ENCODE measurements at places on chromosomes 1 and 21. TPM values are rescaled to one million over a fixed set of nuclear protein-coding genes. Genes with fewer than 3 reads are reported as not detected.

- no peak for DNase-seq
These were observed 126.0 kb downstream of the AK5 start for GRCh38 chr1:77407738-77408375.

DNA sequence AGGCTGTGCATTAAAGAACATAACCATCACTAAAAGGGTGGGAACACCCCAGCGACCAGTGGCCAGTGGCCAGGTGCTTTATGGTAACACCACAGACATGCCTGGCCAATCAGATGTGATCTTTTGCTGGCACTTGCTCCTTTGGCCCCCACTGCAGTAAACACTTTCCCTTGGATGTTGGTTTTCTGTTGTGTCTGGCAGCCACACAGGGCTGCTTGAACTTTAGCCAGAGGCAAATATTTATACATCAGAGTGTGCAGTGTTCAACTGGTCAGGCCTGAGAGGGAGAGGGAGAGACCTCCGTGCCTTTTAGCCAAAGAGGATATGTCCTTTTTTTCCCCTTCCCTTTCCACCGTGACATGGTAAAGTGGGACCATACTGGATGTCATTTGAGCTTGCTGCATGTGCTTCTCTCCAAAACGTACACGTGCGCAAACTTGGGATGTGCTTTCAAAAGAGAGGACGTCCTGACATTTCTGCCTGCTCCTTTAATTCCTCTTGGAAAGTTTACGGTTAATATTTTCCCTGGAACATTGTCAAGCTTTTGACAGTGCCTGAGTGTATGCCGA is 101.2 kb downstream of the NFIA start:
- DNase-seq: no peak

GRCh38 chr1:40210511-40211204 is 37.1 kb upstream of the TMCO2 start:
- DNase-seq: no peak

DNA sequence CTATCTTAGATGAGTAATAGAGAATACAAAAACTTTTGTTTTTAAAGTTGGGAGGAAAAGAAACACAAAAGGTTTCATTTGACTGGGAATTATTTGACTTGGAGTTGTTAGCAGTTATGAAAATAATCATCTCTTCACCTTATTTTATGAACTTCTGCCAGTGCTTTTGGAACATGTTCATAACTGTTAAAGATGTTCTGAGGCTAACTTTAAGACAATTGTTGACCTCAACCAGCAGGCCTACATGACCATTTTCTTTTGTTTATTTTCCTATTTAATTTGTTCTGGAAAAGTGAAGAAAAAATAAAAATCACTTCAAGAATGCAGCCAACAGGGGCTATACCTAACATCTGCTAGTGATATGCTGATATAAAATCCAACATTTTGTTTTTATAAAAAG is 37.4 kb downstream of the JAM2 start:
- no peak for DNase-seq

DNA sequence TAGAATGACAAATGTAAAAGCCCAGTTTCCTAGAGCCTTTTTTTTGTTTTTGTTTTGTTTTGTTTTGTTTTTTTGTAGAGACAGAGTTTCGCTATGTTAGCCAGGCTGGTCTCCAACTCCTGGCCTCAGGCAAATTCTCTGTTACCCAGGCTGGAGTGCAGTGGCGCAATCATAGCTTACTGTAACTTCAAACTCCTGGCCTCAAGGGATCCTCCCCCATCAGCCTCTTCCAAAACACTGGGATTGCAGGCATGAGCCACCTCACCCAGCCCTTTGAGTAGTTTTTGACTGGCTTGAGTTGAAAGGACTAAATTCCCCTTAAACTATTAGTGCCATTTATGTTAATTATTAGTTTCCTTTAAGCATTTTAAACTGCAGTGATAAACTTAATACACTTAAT is 28.8 kb upstream of the ZBTB18 start:
- DNase-seq: no peak

DNA sequence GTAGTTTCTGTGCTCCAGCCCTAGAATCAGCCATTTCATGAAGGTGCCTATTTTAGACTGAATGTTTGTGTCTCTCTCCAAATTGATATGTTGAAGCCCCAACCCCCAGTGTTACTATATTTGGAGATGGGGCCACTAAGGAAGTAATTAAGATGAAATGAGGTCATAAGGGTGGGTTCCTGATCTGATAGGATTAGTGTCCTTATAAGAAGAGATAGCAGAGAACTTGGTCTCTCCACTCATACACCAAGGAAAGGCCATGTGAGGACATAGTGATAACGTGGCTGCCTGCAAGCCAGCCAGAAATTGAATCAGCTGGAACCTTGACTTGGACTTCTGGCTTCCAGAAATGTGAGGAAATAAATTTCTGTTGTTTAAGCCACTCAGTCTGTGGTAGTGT is 12.3 kb downstream of the RAVER2 start:
- no peak for DNase-seq

DNA sequence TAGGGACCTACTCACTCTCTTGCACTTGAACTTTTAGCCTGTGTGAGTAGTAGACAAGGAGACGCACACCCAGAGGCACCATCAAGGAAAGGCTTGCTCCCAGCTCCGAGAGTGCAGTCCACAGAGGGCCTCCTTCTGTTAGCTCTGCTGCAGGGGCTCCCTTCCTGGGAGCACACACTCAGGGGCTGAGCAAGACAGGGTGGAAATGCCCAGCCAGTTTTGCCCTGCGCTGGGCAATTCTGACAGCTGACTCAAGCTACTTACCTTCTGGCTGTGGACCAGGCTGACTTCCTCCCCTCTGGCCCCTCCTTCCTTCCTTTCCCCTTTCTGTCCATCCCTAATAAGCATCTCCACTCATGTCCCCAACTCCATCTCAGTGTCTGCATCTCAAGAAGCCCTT is 449.1 kb downstream of the PTPRU start:
- DNase-seq: no peak

DNA sequence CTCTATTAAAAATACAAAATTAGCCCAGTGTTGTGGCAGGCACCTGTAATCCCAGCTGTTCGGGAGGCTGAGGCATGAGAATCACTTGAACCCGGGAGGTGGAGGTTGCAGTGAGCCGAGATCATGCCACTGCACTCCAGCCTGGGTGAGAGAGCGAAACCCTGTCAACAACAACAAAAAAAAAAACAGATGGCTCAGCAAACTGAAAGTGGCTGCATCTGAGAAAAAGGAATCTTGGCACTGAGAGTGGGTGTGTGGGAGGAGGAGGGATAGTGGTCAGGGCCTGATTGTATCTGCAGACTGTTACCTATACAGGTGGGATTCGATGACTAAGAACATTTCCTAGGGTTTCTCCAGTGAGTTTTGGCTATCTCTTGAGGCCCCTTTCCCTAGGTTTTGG is 122.2 kb upstream of the BARHL2 start:
- no peak for DNase-seq

DNA sequence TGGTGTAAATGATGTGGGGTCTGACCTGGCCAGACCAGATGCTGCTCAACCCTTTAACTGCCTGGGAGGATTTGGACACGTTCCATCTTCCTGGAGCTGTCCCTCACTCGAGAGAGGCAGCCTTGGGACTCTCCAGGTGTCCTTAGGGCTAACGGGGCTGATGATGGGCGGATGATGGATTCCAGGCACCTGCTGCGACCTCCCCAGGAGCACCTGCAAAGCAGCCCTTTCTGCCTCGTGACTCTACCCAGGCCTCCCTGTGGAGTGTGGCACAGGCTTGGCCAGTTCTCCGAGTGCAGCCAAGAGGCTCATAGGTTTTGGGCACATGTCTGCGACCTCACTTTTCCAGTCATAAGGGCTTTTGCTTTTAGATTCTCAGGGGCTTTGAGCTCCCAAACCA is 12.3 kb upstream of the TRIM17 start:
- no peak for DNase-seq

- DNase-seq: no peak
These were observed 75.3 kb upstream of the KIAA0040 start for GRCh38 chr1:175267716-175268416.

DNA sequence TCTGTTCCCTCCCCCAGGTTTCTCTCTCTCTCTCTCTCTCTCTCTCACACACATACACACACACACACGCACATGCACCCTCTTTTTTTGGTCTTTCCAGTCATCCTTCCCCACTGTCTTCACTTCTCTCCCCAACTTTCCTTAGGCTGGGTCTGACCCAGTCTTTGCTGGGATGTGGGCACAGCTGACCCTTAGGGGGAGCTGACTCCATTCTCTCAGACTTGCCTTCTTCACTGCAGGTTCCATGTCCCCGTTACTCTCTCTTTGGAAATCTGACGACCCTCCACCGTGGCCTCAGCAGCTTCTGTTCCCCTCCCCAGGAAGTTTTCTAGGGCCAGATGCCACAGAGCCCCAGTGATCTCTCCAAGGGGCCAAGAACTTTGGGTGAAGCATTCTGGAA is 2.1 kb downstream of the DISP3 start:
- no peak for DNase-seq

- no peak for DNase-seq
These were observed 10.2 kb downstream of the CXADR start for GRCh38 chr21:17523007-17523451.

DNA sequence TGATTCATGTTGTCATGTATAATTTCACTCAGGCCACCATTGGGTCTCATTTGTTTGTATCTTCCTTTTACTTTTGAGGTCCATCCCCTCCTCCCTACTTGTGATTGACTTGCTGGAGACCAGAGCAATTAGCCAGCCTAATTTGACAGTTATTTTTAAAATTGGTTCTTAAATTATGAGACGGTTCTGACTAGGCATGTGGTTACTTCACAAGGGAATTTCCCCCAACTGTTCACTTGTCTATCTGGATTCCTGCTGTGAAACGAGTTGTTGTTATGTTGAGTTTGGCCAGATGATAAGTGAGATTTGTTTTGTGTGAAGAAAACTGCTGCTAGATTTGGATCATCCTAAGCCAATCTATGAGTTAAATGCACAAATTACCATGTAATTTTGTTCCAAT is 359.1 kb downstream of the BARHL2 start:
- DNase-seq: no peak

DNA sequence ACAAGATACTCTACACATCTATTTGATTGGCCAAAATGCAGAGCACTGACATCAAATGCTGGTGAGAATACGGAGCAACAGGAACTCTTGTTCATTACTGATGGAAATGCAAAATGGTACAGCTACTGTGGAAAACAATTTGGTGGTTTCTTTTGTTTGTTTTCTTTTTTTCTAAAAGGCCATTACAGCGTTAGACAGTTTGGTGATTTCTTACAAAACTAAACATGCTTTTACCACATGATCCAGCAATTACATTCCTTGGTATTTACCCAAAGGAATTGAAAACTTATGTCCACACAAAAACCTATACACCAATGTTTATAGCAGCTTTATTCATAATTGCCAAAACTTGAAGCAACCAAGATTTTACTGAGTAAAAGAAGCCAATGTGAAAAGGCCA is 66.4 kb upstream of the FBXO28 start:
- DNase-seq: no peak

Gene BMP8B
- total RNA-seq: 0.19 TPM

Gene PTPN22
- total RNA-seq: 48.6 TPM

Gene FDPS
- total RNA-seq: 38.2 TPM

Gene ARTN
- 0.84 TPM for total RNA-seq

Gene VASH2
- not detected for total RNA-seq

Measured in CD8-positive, alpha-beta T cell (primary cell).